ENCODE measurements at places on chromosomes 11 and 22. TPM values are rescaled to one million over a fixed set of nuclear protein-coding genes. Genes with fewer than 3 reads are reported as not detected.

The LYVE1 gene
- total RNA-seq = 0.15 TPM

The SLC17A6 gene
- total RNA-seq = not detected

The MUC5B gene
- not detected for total RNA-seq

The EHF gene
- total RNA-seq = 0.25 TPM

The LRFN4 gene
- total RNA-seq = 8.1 TPM

The SHISAL1 gene
- total RNA-seq = 0.07 TPM

The CYP2D6 gene
- not detected for total RNA-seq

The C11orf86 gene
- not detected for total RNA-seq

The CCDC83 gene
- 0.05 TPM for total RNA-seq

The OR4D5 gene
- not detected for total RNA-seq

The BTBD18 gene
- not detected for total RNA-seq

The SYT9 gene
- 0.59 TPM for total RNA-seq

The TSSK2 gene
- total RNA-seq = not detected

The MMP1 gene
- total RNA-seq = 75.7 TPM

The CERK gene
- total RNA-seq = 22.8 TPM

The FOXRED1 gene
- total RNA-seq = 37.6 TPM

The OR5B21 gene
- total RNA-seq = not detected

The DGAT2 gene
- total RNA-seq = 11.3 TPM

The CLMP gene
- total RNA-seq = 27.6 TPM

The DEUP1 gene
- total RNA-seq = not detected

- DNase-seq = peak; percentile 43
Observed at GRCh38 chr11:66100272-66101065, 30.4 kb downstream of the PACS1 start.

DNA sequence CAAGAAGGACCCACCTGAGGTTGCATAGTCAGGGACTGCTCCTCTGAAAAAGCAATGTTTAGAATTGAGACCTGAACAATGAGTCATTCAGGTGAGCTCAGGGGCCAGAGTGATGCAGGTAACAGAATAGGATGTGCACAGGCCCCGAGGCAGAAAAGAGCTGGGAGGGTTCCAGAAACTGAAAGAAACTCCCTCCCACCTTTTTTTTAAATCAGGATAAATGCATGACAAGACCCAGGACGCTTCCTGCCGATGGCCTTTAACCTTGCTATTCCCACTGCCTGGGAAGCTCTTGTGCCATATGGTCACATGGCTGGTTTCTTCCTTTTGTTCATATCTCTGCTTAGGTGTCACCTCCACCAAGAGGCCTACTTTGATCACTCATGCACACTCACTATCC lies 214.2 kb upstream of the ZBED5 start:
- no peak for DNase-seq

- no peak for DNase-seq
Observed at GRCh38 chr22:42596336-42596735, 18.3 kb downstream of the POLDIP3 start.

DNA sequence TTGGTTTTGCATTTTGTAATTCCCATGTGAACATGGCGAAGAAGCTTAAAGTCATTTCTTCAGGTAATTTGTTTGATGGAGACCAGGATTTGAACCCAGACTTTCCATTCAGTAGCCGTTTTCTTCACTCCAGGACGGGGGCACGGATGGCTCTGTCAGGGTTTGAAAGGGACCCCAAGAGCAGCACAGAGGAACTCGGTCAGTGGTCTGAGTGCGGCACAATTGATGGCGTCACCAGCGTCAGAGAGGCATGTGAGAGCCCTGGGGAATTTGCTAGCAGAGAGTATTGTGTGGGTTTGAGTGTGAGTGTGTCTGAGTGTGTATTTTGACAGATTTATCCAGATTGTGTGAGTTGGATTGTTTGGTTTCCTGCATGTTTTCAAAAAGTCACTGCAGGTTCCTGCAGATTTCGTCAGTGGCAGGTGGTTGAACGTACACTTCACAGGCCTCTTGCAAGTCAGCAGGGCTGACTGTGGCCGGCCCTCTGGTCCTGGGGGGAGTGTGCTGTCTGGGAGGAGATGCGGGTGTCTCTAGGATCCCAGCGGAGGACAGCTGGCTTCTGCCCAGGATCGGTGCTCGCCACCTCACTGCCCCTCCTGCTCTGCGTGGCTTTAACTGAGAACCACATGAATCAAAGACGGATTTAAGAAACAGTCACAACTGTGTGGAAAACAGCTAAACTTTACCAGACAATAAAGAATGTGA lies 199.3 kb downstream of the TBC1D22A start:
- DNase-seq = no peak

GRCh38 chr11:46906609-46907041 lies 11.7 kb downstream of the LRP4 start:
- DNase-seq = no peak

DNA sequence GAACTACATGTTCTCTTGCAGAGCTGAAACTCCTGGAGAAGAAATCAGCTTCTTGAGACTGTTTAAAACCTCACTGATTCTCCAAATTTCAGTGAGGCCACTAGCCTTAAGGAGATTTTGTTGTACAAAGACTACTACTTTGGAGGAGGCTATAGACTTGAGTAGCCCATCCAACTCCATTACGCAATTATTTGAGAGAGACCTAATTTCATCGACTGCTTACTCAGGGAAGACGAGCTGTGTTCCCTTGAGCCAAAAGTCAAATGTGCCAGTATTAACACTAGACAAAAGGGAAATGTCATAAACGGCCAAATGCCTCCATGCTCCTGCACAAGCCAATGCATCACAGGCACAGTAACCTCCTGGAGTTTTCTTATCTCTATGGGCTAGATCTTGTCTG lies 182.8 kb upstream of the SESN3 start:
- DNase-seq = no peak

- peak; percentile 95 for DNase-seq
Observed at GRCh38 chr11:2912498-2912897, 16.7 kb downstream of the PHLDA2 start.

DNA sequence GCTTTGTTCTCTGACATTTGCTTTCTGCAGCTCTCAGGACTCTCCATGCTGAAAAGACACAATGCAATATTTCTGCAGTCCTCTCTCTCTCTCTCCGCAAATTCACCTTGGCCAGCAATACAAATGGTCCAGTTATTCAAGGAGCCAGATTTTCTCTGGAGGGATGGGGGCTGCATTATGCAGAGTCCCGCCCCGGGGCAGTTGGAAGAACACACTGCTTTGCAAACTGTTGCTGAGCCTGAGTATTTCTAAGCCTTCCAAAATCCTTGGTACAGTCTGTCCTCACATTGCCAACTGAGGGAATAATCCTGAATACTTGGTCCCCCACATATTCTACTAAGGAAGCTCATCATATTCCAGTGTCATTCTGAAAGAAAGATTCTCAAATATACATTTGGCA lies 94.3 kb upstream of the ZC3H12C start:
- DNase-seq = no peak

GRCh38 chr11:106061249-106061784 lies 15.8 kb downstream of the KBTBD3 start:
- DNase-seq = no peak

DNA sequence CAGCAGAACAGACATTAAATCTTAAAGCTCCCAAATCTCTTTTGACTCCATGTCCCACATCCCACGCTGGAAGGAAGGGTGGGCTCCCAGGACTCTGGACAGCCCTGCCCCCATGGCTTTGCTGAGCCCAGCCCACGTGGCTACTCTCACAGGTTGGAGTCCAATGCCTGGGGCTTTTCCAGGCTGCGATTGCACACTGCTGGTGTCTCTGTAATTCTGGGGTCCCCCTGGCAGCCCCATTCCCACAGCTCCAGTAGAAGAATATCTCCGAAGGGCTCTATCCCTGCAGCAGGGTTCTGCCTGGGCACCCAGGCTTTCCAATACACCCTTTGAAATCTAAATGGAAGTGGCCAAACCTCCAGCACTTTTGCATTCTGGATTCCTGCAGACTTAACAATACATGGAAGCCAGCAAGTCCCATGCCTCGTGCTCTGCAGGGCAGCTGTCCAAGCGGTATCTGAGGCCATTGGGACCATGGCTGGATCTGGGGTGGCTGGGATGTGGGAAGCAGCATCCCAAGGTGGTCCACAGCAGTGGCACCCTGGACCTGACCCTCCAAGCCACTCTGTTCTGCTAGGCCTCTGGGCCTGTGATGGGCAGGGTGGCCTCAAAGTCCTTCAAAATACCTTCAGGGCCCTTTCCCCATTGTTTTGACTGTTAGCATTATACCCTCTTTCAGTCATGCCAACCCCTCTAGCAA lies 47.9 kb upstream of the TH start:
- no peak for DNase-seq

DNA sequence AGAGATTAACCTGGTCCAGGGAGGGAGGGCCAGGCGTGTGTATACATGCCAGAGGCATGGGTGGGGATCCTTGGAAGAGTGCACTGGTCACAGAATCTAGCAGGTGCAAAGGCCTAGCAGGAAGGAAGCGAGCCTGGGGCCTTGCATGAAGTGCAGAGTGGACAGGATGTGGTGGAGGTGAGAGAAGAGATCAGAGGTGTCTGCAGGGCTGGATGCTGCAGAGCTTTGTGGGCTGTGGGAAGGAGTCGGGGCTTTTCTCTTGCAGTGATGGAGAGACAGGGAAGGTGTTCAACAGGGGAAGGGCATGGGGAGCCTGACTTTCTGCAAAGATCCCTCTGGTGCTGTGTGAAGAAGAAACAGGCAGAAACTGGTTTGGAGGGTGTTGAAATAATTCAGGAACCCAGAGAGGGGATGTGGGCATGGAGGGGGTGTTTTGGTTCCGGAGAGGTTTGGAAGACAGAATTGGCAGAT lies 2.5 kb upstream of the TPST2 start:
- DNase-seq = no peak

- DNase-seq = peak; percentile 91
Observed at GRCh38 chr11:111942829-111943228, 5.7 kb downstream of the DIXDC1 start.

GRCh38 chr11:33476945-33477606 lies 219.9 kb downstream of the HIPK3 start:
- peak; percentile 61 for DNase-seq

DNA sequence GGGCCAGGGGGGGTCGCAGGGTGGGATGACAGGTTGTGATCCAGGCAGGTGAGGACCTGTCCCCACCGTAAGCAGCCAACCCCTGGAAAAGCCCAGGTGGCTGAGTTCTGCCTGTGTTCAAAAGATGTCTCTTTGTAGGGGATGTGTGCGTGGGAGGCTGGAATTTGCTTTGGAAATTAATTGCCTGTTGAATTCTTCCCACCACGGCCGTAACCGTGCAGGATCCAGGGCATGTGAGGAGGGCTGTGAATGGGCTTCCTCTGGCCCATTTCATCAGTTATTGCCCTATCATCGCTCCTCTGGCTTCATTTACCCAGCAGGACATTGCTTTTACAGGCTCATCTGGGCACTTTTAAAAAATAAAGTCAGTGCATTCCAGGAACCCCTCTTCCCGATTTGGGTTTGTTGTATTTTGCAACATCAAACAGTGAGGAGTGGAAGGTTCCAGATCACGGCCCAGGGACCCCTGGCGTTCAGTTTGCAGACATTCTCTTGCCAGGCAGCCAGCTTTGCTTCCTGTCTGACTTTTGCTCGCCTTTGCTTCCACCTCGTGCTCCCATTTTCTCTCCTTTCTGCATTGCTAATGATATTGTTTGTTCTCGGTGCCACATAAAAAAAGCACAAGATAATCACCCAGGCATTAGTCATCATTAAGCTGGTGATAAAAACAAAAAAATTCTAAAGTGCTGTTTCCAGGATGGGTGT lies 1306.6 kb downstream of the BRD1 start:
- DNase-seq = no peak

- DNase-seq = no peak
Observed at GRCh38 chr11:73236205-73236765, 18.2 kb downstream of the P2RY2 start.

DNA sequence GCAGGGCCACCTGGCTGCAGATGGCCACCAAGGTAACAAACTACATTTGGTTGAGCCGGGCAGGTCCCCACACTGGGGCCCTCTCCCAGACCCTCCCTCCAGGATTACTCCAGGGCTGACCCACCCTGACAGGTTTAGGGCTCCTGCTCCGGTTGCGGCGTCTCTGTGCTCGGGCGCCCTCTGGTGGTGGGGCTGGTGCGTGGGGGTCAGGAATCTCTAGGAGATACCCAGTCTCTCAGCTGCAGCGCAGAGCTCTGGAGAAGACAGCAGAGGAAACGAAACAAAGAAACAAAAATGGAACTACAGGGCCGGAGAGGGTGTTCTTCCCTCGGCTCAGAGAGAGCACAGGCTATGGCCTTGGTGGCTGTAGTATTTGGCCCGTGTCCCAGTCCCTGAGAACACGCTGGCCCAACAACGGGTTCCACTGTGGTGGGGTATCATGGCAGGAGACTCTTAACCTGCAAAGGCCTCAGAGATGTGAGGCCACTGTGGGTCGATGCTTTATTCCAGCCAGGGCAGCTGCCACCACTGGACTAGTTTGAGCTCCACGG lies 2.4 kb downstream of the C11orf96 start:
- DNase-seq = peak; percentile 38

GRCh38 chr11:12123799-12124198 lies 13.4 kb downstream of the MICAL2 start:
- DNase-seq = no peak

GRCh38 chr11:122910775-122911174 lies 28.2 kb downstream of the JHY start:
- peak; percentile 29 for DNase-seq

DNA sequence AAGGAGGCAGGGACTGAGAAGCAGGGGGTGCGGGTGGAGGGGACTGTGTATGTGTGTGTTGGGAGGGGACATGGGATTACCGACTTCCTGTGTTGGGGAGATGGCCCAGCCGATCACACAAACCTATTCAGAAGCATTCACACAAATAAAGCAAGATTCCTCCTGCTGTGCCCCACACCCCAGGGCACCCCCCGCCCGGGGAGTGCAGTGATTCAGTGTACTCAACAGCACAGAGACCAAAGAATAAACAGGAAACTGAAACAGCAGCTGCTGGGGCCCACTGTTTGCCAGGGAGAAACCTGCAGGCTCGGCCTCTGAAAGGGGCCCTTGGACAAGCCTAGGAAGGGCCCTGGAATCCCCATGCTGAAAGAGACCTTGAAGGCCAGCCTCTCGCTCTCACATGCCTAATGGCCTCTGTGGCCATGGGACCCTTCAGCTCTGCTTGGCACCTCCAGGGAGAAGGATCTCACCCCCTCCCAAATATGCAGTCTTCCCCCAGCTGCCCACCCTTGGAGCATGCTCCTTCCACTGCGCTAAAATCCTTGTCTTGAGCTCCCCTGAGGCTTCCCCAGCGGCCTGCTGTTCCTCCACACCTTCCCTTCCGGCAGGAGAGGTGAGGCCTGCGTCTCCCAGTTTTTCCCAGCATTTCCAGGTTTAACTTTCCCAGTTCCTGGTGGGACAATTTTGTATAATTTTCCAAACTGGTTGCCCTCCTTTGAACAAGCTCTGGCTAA lies 72.9 kb downstream of the CSNK2A3 start:
- DNase-seq = peak; percentile 30

GRCh38 chr22:46798041-46798365 lies 35.6 kb downstream of the TBC1D22A start:
- DNase-seq = no peak

DNA sequence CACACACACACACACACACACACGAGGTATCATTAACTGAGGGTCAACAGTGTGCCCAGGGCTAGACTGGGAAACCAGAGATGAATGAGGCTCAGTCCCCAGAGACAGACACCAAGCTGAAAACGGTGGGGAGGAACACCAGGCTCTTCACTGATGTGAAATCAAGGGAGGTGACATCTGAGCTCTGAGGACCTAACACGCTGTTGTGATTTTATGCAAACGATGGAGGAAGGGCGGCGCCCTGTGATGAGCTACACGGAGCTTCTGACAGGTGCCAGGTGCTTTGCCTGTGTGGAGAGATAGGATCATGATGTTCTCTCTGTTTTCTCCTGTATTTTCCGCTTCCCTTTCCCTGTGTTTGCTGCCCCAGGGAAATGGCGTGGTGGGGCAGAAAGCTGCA lies 6.5 kb upstream of the CYB5R3 start:
- no peak for DNase-seq
